ENCODE measurements at places on chromosomes 1 and 21.

- no peak for DNase-seq
Observed at GRCh38 chr1:16015491-16015890, 2.4 kb downstream of the HSPB7 start.

- no peak for DNase-seq
Observed at GRCh38 chr1:89831462-89832120, 10.8 kb downstream of the LRRC8D start.

DNA sequence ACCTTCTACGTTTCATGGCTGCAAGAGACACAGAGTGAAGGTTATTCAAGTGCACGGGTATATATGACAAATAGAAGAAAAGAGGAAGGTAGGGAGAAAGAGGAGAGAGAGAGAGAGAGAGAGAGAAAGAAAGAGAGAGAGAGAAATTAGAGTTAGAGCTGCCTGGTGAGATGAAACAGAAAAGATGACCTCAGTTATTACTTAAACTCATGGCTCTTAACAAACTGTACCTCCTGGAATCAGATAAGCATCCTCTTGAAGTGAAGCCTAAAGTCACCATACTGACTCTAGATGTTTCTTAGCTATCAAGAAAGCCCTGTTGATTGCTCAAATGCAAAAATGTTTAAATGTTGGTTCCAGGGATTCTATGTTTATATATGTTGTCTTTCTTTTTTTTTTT is 597.7 kb upstream of the ZP4 start:
- no peak for DNase-seq

- no peak for DNase-seq
Observed at GRCh38 chr1:6460301-6461050, 5.5 kb downstream of the TNFRSF25 start.

DNA sequence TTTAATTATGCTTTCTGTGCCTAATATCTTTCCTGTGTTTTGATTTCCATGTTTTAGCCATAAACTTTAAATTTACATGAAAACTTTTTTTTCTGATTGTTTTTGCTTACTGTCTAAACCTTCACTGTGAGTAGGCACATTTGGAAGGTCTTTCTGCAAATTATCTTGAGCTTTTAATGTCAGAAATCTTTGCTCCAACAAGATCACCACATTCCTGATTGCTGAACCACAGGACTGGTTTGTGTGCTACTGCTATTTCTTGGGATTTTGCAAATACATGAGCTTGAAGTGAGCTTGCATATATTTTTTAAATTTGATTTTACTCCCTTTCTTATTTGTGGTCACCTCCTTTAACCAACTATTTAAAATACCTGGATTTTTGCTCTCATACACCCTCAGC is 61.3 kb downstream of the PTBP2 start:
- DNase-seq, result no peak

DNA sequence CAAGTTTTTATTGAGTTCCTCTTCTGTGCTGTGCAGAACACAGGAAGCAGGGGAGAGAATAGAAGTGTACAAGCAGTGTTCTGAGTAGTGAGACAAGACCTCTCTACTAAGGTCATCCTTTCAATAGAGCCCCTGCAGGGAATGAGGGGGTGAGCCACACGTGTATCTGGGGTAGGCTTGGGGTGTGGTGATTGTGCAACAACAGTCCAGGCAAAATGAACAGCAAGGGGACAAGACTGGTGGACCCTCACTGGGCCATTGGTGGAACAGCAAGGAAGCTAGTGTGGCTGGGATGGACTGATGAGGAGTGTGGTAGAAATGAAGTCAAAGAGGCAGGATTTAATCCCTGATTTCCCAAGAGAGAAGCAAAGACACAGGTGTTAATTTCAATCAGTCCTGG is 8.2 kb upstream of the BMP8A start:
- no peak for DNase-seq

DNA sequence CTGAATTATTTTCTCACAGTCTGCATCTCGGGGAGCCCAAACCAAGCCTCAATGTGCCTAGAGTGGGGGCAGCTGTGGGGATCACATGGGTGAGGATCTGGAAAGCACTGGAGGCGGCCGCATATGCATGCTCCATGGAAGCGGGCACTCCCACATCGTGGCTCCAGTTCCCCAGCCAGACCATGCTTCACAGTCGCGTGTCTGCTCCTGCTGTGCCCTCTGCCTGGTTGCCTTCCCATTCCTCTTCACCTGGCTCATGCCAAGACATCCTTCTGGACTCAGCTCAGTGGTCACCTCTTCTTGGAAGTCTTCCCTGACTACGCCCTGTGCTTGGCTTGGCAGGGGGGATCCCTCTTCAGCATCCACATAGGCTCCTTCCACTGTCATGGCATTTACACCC is 32.8 kb downstream of the IGSF21 start:
- DNase-seq, result no peak

DNA sequence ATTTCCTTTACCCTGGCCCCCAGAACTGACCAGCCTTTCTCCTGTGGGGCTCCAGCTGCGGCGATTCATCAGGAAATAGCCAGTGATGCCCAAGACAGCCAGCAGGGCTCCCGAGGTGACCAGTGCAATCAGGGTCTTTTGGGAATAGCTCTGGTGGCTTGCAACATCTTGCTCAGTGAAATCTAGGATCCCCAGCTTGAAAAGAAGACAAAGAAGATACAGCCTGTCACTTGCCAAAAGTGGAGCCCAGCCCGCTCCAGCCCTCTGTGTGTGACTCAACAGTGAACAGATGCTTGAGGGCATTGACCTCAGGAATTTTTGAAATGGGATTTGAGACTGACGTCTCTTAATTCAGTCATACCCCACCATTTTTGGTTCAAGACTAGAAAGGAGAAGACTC is 22.3 kb downstream of the CD34 start:
- no peak for DNase-seq

DNA sequence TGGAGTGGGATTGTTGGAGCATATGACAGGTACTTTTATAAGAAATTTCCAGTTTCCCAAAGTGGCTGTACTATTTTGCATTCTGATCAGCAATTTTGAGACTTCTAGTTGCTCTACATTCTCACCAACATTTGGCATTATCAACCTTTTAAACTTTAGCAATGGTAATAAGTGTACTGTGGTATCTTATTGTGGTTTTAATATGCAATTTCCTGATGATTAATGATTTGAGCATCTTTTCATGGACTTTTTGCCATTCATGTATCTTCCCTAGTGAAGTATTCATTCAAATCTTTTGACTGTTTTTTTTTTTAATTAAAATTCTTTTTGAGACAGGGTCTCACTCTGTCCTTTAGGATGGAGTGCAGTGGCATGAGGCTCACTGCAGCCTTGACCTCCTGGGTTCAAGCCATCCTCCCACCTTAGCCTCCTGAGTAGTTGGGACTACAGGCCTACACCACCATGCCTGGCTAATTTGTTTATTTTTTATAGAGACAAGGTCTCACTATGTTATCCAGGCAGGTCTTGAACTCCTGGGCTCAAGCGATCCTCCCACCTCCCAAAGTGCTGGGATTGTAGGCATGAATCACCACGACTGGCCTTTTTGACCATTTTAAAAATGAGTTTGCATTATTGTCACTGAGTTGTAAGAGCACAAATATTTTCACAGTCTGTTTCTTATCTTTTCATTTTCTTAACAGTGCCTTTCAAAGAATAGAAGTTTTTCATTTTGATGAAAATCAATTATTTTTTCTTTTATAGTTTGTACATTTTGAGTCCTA is 7.8 kb upstream of the SLC6A9 start:
- no peak for DNase-seq

GRCh38 chr1:156154317-156154749 is 948 bp downstream of the SEMA4A start:
- peak; percentile 76 for DNase-seq

DNA sequence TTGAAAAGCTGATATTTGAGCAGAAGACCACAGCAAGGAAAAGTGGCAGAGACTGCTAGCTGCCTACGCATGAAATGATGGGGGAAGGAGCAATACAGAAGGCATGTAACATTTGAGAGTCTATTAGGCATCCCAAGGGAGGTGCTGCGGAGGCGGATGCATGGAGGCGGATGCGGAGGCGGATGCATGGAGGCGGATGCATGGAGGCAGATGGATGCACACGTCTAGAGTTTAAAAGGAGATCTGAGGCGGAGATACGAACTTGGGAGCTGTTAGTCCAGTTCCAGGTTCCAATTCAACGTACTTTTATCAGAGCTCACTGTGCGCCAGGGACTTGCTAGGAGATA is 744 bp upstream of the DDX20 start:
- DNase-seq, result peak; percentile 48

DNA sequence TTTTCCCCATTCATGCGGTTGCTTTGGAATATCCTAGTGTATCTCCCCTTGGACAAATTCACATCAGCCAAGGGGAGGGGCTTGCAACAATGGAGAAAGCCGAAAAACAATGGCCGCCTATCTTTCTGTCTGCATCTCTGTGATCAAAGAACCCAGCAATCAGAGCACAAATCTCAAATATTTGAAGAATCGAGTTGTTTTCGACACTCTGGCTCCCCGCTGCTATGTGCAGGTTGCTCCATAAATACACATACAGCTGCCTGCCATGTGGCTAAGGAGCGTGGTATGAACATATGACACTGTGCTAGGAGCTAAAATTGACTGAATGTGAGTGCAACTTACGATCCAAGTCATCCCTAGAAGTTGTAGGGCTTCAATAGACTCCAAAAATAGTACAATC is 8.5 kb downstream of the CFHR4 start:
- DNase-seq, result no peak

- no peak for DNase-seq
Observed at GRCh38 chr1:41333146-41333784, 28.0 kb upstream of the FOXO6 start.

Measured in Kasumi-1 (cell line).